ENCODE measurements at places on chromosomes 1 and 21.

DNA sequence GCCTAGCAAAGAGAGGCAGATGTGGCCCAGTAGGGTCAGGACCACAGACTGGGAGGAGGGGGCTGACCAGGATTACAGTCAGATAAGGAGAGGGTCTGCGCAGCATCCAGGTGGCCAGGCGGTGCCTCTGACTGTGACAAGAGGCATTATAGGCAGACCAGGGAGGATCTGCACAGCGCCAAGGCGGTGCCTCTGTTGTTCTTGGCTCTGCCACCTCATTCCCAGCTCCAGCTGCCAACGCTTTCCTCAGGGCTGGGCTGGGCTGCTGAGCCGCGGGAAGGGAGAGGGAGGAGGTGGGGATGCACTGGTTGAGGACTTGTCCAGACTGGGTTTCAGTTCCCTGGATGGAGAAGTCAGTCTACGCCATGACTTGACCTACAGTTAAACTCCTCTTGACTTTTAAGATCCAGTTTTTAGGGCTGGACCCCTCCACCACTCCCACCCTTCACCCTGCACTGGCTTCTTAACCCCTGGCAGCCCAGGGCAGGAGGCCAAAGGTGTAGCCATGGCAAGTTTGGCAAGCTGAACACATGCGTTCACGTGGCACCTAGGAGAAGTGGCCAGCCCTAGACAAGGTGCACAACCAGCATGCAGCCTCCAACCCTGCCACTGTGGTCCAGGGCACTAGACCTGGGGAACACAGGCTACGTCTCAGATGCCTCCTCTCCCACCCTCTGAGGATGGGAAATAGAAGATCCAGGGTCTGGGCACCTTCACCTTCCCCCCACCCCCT, 4.5 kb upstream of the CRABP2 start:
- no peak for DNase-seq

- no peak for DNase-seq
Observed at GRCh38 chr1:19319196-19319595, 7.1 kb downstream of the SLC66A1 start.

GRCh38 chr1:203626910-203627246, 246 bp downstream of the ATP2B4 start:
- no peak for DNase-seq

- no peak for DNase-seq
Observed at GRCh38 chr1:30476476-30476875, 246.9 kb downstream of the MATN1 start.

DNA sequence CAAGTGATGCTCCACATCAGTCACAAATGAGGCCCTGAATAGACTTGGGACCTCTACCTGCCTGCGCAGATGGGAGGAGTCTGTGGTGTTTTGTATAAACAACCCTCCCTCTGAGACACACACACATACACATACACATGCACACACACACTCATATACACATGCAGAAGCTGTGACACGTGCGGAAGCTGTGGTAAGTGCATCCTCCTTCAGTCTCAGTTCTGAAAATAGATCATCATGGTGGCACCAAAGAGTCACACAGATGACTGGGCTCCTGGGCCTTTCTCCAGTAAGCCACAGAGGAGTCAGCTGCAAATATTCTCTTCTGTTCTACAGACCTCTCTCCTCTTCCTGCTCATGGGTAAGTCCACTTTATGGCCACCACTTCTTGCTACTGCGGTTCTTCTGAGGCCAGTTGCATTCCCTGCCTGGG, at the start of gene LY9:
LY9 (plus strand) TSS at position 224 of the 433 bp plus-strand sequence; CDS start at position 238, 14 bp downstream.
- peak; percentile 96 for DNase-seq

GRCh38 chr1:7389201-7389905, 381.7 kb upstream of the VAMP3 start:
- no peak for DNase-seq

DNA sequence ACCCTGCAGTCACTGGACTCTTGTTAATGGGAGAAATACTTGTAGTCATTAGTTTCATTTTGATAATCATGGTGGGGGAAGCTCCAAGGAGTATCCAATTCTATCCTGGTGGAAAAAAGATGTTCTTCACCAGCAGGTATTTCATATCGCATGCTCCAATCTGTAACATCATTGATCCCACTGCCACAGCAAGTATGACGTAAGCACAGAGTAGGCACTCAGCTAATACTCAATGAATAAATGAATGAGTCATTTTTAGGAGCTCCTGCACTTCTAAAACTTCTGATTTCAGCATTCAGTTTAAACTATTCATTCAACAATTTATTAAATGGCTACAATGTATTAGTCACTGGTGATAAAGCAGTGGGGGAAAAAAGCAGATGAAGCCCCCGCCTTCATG, 30.3 kb downstream of the RXRG start:
- DNase-seq = no peak

- DNase-seq = no peak
Observed at GRCh38 chr1:115908565-115909274, 67.6 kb upstream of the SLC22A15 start.

DNA sequence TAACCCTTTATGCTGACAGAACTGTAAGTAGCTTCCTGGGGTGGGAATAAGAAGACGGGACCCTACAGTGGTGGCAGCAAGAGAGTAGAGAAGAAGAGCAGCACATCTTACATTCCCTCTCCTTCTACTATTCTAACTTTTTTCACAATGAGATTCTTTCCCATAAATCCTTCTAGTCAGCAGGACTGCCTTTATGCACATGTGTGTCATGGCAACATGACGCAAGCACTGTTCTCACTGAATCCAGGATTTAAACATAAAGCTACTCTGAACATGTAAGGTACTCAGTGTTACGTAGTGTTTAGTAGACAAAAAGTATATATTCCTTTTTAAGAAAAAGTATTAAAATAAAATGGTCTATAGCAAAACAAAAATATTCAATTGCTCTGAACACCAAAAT, 309.7 kb upstream of the LYPLAL1 start:
- DNase-seq = no peak

- no peak for DNase-seq
Observed at GRCh38 chr1:167679714-167680113, 42.1 kb upstream of the MPZL1 start.

DNA sequence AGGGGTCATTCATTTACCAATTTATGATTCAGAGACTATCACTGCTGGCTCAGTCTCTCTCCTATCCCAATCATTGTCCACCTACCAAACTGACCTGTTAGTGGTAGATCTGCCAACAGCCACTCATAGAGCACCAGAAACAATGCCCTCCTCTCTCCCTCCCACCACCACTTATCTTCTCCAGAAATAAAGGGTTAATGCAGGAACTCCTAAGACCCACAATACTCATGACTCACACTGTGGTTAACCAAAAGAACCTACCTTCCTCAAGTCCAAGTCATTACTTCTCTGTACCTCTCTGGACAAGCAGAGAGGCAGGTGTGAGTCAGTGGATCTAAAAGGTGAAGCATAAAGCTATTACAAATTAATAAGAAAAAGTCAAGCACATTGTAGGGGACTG, 40.9 kb upstream of the CAMK1G start:
- no peak for DNase-seq

DNA sequence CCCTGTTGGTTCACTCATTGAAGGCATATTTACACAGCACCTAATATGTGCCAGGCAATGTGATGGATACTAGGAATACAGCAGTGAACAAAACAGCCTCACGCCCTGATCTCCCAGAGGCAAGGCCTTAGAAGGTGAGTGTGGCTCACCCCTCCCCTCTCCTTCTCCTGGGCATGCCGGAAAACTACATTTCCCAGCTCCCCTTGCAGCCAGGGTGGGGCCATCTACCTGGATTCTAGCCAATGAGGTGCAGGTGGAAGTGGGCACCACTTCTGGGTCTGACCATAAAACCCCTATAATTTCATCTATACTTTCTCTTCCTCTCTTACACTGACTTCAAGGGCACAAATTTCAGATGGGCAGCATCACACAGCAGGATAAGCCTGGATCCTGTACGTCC, 63.8 kb downstream of the FBXO2 start:
- peak; percentile 2 for DNase-seq

GRCh38 chr1:196960854-196961253, 16.5 kb upstream of the CFHR5 start:
- no peak for DNase-seq

DNA sequence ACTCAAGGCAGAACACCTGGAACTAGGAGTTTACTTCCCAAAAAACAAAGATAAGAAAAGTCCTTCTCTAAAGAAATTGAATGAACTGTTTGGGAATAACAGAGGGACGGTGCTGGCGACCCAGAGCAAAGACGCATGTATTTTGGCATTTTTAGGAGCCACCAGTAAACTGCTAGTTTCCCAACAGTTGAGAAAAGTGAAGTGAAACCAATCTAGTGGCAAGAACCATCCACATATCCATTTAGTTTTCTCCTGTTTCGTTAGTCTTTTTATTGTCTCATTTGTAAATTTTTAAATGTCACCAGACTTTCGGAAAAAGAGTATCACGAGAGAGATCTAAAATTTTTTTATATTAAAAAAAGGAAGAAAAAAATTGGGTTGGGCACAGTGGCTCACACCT, 30.2 kb downstream of the ODF2L start:
- DNase-seq = no peak

- DNase-seq = no peak
Observed at GRCh38 chr1:3134381-3135072, 65.5 kb downstream of the PRDM16 start.

- DNase-seq = no peak
Observed at GRCh38 chr1:161958425-161958824, 65.2 kb downstream of the OLFML2B start.

GRCh38 chr1:41385398-41386195, 24.4 kb downstream of the FOXO6 start:
- DNase-seq = no peak

DNA sequence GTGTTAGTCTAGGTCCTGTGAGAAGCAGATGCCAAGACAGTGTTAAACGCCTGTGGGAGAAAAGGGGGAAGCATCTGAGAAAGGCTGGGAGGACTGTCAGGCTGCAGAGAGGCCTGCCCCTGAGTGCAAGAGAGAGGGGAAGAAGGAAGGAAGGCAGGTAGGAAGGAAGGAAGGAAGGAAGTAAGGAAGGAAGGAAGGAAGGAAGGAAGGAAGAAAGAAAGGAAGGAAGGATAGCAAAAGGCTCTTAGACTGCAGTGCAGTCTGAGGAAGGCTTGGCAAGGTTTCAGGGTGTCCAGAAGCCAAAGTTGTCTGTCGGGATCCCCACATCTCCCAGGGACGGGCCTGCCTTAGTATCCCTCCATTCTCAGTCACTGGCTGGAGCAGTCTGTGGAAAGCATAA, 82.6 kb downstream of the SPATA46 start:
- DNase-seq = no peak

DNA sequence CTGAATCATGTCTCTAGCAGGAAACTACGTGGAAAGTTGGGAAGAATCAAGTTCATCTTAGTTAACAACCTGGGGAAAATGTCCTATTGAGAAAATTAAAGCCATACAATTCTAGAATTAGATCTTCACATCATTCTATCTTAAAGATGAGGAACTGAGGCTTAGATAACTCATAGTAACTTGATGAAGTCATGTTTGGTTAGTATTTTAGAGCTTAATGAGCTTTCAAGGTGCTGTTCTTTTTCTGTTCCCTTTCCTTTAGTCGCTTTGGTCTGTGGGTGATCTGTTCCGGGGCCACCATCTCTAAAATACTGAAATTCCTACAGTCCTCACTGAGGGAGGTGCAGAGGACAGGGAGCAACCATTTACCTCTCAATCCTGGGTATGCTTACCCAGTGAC, 4.3 kb upstream of the GLUL start:
- no peak for DNase-seq

DNA sequence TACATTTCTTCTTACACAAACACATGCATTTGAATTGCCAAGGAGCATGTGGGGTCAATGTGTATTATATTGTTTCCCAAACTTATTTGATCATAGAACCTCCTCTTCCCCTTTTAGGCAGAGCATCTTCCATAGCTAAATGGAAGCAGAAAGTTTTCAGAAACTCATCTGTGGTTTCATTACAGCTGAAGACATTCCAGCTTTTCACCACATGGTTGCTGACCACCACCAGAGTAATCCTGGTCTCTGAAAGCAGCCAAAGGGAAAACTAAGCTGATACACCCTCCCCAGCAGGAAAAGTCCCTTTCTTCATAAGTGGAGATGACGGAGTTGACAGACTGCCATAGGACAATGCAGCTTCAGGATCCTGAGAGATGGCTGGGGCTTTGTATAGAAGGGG, 30.2 kb upstream of the OTUD3 start:
- DNase-seq = no peak

- DNase-seq = no peak
Observed at GRCh38 chr1:230326971-230327891, 98.9 kb downstream of the PGBD5 start.

DNA sequence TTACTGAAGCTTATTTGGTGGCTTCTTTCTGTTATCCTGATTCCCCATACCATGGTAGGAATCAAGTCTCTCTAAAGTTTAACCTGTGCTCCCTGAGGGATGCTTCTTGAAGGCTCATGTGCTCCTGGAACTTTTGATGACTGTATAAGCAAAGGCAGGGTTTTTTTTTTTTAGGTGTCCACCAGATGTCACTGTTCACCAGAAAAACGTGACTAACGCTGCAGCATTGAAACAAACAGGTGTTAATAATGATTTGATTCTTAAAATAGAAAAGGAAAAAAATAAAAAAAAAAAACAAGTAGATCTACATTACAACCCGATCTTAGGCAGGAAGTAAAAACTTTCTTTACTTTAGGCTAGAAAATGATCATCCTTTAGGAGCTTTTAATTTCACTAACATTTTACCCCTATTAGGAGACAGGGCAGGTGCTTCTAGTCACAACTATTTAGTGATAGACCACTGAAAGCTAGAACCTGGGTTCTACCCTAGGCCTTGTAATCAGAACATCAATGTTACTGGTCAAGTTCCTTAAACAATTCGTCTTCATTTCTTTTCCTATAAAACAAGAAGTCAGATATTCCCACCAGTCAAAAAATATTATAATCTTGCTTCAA, 223.0 kb downstream of the PLA2G4A start:
- DNase-seq = peak; percentile 73

DNA sequence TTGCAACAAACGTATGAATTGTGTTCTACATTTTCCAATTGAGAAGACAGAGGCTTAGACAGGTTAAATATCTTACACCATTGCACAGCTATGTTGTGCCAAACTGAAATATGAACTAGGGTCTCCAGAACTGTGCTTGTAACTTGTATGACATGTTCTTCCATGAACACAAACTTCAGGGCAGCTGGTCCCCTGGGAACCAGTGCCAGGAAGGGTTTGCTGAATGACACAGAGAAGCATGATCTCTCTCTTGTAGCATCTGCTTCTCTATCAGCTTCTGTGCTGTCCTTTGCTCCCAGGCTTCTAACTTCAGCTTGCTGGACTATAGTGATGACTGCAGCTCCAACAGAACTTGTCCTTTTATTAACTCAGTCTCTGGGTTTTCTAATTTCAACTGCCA, 385.5 kb downstream of the SIPA1L2 start:
- DNase-seq = no peak

Measured in GM12865 (cell line).